Stimulated activated CD4-positive, alpha-beta T cell treated with anti-CD3 and anti-CD28 coated beads, Interleukin-1b, Interleukin-23, amount 100 ng/mL, for 1 hour (primary cell): ENCODE measurements at places on chromosomes 3 and 15.

DNA sequence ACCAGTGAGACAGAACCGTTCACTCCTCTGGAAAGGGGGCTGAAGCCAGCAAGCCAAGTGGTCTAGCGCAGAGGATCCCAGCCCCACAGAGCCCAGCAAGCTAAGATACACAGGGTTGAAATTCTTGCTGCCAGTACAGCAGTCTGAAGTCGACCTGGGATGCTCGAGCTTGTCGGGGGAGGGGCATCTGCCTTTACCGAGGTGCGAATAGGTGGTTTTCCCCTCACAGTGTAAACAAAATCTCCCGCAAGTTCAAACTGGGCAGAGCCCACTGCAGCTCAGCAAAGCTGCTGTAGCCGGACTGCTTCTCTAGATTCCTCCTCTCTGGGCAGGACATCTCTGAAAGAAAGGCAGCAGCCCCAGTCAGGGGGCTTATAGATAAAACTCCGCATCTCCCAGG is 11.4 kb downstream of the CEP97 start:
- DNase-seq, result no peak

GRCh38 chr3:12948891-12949711 is 107.7 kb upstream of the RPL32 start:
- no peak for DNase-seq

GRCh38 chr3:180698760-180699270 is 19.5 kb upstream of the CCDC39 start:
- no peak for DNase-seq

- DNase-seq, result no peak
These were observed 358.5 kb downstream of the WDR72 start for GRCh38 chr15:53400986-53401385.

GRCh38 chr15:26126819-26127387 is 263.8 kb upstream of the ATP10A start:
- no peak for DNase-seq

DNA sequence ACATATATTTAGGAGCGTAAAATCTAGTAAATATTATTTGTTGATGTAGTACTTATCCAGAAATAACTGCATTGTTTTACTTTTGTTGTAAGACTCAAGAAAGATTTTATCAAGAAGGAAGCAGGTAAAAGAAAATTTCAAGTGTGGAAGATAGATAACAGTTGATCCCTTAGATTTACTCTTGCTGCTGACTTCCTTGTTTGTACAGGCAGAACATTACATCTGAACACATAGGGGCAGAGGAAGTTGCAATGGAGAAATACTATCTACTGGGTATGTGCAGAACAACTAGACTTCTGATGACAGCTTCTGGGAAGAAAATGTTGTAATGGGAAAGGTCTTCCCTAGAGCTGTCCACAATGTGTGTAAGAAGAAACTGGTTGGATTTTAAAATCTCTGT is 350.6 kb downstream of the NLGN1 start:
- no peak for DNase-seq

DNA sequence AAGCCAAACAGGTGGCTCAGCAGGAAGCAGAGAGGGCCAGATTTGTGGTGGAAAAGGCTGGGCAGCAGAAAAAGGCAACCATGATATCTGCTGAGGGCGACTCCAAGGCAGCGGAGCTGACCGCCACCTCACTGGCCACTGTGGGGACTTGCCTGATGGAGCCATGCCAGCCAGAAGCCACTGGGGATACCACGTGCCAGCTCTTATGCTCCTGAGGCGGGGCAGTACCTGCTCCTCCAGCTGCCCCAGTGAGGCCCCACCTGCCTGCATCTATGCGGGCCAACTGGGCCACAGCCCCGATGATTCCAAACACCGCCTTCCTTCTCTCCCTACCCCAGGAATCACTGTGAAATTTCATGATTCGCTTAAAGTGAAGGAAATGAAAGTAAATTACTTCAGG is 22.9 kb upstream of the ARIH1 start:
- DNase-seq, result no peak

DNA sequence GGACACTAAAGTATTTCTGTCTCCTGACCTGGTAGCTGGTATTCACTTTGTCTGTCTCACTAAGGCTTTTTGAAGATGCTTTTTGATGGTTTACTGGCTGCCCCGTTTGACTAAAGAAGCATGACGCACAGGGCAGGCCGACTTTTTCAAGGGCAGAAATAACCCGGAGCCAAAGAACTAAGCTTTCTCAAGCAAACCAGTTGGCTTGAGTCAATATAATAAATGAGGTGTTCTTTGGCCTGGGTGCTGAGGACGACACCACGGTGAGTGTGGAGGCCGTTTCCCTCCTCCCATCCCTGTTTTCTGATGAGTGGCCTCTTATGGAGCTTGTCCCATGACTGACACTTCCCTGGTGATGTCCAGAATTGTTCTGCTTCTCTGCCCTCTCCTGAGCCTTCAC is 220.9 kb downstream of the ITPR1 start:
- DNase-seq, result no peak

- no peak for DNase-seq
These were observed 174.9 kb upstream of the FRMD4B start for GRCh38 chr3:69560818-69561217.

DNA sequence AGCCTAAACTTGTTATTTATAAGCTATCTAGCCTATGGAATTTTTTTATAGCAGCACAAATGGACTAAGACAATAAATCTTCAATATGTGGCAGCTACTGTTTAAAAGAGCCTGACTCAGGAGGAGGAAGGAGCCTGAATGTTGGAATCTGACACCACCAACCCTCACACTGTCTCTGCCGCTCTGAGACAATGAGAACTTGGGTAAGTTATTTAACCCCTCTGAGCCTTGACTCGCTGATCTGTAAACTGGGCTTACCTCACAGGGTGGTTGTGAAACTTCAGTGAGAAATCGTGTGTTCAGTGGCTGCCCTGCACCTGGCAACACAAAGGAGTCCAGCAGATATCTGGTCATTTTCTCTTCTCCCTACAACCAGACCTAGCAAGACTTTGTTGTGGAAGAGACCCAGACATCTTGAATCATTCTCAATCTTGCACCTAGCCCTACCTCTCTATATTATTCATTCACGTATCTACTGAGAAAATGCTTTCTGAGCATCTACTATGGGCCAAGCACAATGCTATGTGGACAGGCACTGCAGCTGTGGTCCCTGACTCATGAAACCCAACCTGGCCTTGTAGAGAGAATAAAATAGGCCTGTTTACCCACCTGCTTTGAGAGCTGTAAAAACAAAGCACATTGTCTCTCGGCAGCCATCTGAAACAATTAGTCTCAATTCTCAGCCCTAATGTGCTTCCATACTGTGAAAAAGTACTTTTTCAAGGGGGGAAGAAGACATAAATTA is 81.9 kb upstream of the SLC25A36 start:
- no peak for DNase-seq

- no peak for DNase-seq
These were observed 136.5 kb downstream of the RORA start for GRCh38 chr15:61092361-61093157.

DNA sequence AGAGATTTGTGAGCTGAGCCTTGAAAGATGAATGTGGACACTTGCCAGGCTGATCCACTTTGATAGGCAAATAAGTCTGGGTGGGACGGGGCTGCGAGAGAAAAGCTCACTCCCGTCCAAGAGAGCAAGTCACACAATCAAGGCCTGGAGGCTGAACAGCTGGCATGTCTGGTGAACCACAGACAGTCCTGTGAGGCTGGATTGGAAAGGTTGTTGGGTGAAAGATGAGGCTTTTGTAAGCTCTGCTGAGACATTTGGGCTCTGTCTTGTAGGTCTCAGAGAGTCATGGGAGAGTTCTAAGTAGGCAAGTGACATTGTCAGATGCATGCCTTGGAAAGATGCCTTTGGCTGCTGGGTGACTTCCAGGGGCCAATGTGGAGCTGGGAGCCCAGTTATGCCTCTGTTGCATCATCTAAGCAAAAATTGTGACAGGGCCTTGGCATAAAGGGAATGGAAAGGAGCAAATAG is 38.5 kb downstream of the RPLP1 start:
- no peak for DNase-seq

DNA sequence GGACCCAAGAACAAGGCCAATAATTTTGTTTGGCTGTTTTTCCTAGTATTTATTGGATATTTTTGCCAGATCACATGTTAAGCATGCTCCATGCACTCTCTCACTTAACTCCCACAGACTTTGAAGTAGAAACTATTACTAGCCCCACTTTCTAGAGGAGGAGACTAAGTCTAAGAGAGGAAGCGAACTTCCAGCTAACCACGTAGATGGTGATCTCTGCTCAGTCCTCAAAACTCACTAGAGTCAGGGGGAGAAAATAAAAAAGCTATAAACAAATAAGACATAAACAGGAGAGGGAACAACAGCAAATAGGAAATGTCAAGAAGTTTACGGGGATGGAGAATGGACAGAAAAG is 481.0 kb upstream of the PROK2 start:
- DNase-seq, result no peak

- no peak for DNase-seq
These were observed 31.5 kb downstream of the NGRN start for GRCh38 chr15:90297021-90297420.

- no peak for DNase-seq
These were observed 29.3 kb upstream of the SLCO3A1 start for GRCh38 chr15:91824256-91824655.

DNA sequence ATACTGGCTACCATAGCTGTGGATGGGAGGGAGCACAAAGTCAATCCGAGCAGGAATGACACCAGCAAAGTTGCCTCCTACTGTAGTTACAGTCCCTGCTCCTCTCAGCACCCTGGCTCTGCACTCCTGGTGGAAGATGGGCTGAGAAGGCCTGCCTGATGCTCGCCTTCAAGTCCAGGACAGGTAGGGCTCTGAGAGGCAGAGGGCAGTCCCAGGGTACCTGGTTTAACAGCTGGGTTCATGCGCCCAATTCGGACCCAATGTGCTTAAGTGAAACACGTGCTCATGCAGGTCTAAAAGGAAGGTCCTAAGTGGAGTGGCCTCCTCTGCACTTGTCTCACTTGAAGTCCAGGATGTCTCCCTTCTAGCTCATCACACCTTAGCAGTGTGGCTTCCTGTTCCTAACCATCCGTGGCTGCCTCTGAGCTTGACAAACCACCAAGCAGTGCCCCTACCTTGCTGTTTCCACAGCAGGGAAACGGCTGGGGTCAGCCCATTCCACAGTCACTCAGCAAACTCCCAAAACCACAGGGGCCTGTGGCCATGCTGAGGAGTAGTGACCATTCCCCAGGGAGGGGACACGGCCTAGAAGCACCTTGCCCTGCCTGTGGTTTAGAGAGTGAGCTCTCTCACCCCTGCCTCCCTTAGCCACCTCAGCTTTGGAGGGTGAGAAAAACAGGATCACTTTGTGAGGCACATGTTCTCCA is 3.9 kb upstream of the MUSTN1 start:
- no peak for DNase-seq

- no peak for DNase-seq
These were observed 79.5 kb upstream of the BHLHE40 start for GRCh38 chr3:4899710-4900109.

DNA sequence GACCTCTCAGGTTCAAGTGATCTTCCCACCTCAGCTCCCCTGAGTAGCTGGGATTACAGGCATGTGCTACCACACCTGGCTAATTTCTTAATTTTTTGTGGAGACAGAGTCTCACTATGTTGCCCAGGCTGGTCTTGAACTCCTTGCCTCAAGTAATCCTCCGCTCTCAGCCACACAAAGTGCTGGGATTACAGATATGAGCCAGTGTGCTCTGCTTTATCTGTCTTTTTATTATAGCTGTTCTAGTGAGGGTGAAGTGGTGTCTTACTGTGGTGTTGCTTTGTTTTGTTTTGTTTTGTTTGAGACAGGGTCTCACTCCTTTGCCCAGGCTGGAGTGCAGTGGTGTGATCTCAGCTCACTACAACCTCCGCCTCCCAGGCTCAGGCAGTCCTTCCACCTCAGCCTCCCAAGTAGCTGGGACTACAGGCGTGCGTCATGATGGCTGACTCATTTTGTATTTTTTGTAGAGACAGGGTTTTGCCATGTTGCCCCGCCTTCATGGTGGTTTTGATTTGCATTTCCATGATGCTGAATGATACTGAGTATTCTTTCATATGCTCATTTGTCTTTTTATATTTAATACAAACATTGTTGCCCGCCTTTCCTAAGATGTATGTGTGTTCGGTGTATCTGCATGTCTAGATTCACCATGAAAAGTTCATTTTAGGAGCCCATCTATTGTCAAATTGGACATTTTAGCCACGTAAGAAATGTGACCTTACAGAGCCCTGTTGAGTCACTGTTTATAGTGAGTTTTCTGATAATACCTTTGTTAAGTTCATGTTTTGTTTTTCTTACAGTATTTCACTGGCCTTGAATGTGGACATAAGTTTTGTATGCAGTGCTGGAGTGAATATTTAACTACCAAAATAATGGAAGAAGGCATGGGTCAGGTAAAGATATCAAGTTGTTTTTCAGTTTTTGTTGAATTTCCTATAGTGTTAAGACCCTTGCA is 80.6 kb downstream of the ARIH1 start:
- peak; percentile 6 for DNase-seq

GRCh38 chr3:38651153-38651789 is 1.8 kb upstream of the SCN5A start:
- DNase-seq, result peak; percentile 29

GRCh38 chr3:116240261-116240660 is 205.0 kb downstream of the LSAMP start:
- DNase-seq, result no peak

- DNase-seq, result no peak
These were observed 323.6 kb downstream of the GABRB3 start for GRCh38 chr15:26449291-26449690.

DNA sequence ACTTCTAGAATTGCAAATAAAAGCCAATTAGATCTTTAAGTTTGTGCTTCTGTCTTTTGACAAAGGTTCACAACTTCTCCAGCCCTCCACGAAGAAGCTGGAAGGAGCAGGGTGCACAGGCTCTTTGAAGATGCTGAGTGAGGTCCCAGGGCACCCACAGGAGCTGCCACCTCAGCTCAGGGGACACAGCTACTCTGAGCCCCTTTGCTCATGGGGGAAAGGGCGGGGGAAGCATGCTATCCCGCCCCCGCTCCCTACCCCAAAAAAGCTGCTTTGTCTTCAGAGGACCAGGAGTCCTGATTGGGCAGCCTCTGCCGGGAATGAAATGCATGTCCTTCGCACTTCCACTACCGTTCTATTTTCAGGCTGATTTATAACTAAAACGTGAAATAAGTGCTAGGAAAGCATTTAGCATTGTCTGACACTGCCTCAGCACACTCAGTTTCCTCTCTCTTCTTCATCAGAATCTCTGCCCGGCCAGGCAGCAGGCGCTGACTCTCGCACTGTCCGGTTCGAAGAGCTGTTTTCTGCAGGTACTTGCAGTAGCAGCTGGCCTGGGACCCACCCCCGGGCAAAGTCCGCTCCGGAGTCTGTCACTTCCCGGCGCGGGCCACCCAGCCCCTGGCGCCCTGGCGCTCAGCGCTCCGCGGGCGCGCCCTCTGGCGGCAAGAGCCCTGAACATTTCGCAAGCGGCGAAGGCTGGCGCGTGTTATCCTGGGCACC is 45.5 kb upstream of the KLHL25 start:
- peak; percentile 74 for DNase-seq

GRCh38 chr3:138463724-138464490 is 29.5 kb downstream of the ESYT3 start:
- DNase-seq, result no peak

DNA sequence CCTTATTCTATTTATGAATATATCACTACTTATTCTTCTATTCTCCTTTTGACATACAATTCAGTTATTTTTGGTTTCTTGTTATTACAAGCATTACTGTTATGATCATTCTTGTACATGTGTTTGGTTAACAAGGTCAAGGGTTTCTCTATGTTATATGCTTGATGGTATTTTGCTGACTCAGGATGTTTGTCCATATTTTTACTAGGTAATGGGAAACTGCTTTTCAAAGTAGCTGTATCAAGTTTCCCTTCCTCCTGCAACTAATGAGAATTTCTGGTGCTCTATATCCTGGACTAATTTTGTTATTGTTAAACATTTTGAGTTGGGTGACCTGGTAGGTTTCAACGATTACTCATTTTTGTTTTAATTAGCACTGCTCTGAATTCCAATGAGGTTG is 841.0 kb downstream of the OTOL1 start:
- DNase-seq, result no peak
